Stimulated activated CD4-positive, alpha-beta T cell treated with anti-CD3 and anti-CD28 coated beads, Interleukin-15, amount 100 ng/mL, for 48 hours (primary cell): ENCODE measurements at places on chromosomes 2 and 18.
A peak's percentile ranks its signal among the peaks of the same experiment; 100 is the strongest.

GRCh38 chr2:62688771-62689170 lies 16.7 kb upstream of the EHBP1 start:
- DNase-seq: no peak

GRCh38 chr2:205435970-205436369 lies 246.3 kb upstream of the NRP2 start:
- no peak for DNase-seq

- DNase-seq: peak; percentile 8
These were observed 683 bp upstream of the DNAJC27 start for GRCh38 chr2:24972315-24972961.

DNA sequence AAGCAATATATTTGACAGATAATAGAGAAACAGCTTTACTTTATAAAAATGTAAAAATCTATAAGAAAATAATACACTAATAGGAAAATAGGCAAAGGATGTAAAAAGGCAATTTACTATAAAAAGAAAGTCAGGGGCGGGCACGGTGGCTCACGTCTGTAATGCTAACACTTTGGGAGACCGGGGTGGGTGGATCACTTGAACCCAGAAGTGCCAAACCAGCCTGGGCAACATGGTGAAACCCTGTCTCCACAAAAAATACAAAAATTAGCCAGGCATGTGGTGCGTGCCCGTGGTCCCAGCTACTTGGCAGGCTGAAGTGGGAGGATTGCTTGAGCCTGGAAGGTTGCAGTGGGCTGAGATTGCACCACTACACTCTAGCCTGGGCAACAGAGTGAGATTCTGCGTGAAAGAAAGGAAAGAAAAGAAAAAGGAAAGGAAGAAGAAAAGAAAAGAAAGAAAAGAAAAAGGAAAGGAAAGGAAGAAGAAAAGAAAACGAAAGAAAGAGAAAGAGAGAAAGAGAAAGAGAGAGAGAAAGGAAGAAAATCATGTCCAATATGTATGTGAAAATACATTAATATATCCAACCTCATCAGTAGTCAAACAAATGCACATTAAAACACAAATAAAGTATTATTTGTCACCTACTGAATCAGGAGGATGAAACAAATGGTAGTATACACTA lies 65.1 kb downstream of the ADD2 start:
- DNase-seq: no peak

DNA sequence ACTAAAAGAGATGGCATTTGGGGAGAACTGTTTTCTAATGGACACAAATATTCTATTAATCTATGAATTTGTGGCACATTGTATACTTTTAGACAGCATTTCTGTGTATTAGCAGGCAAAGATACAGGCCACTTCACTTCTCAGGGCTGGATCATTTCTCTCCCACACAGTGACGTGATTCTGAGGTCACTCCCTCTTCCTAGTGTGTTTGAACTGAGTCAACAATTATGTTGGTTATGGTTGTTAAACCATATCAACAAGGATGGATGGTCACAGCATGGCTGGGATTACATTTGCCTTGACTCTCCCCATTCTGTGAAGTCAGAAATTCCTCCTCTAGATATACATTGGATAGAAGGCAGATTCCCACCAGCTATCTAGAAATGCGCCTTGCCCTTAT lies 11.6 kb downstream of the NOSTRIN start:
- DNase-seq: no peak

DNA sequence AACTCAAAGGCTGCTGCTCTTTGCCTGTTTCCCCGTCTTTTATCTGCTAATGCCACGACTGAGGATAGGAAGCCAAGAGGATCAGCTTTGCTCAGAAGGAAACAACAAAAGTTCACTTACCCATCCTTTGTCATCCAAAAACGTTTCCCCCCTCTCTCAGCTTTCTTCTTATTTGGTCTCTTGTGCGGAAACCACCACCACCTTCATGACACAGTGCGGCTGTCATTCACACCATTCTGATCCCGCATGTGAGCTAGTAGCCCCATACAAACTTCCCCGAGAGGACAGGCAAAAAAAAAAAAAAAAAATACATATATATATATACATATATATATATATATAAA lies 656 bp downstream of the LRRTM4 start:
- DNase-seq: no peak
